Kasumi-1 (cell line): ENCODE measurements at places on chromosomes 12 and 14.
A peak's percentile ranks its signal among the peaks of the same experiment; 100 is the strongest.

- no peak for DNase-seq
Measured at GRCh38 chr14:71319666-71320065, 412.4 kb downstream of the PCNX1 start.

GRCh38 chr14:90991690-90992443, 68.6 kb downstream of the RPS6KA5 start:
- DNase-seq = no peak

DNA sequence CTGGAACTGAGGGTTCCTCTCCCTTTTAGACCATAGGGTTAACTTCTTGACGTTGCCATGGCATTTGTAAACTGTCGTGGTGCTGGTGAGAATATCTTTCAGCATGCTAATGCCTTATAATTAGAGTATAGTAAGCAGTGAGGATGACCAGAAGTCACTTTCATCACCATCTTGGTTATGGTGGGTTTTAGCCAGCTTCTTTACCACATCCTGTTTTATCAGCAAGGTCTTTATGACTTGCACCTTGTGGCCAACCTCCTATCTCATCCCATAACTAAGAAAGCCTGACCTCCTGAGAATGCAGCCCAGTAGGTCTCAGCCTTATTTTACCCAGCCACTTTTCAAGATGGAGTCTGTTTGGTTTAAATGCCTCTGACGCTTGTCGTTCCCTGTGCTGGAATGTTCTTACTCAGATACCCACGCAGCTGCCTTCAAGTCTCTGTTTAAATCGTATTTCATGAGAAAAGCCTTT, 44.2 kb downstream of the BBS10 start:
- DNase-seq = no peak

DNA sequence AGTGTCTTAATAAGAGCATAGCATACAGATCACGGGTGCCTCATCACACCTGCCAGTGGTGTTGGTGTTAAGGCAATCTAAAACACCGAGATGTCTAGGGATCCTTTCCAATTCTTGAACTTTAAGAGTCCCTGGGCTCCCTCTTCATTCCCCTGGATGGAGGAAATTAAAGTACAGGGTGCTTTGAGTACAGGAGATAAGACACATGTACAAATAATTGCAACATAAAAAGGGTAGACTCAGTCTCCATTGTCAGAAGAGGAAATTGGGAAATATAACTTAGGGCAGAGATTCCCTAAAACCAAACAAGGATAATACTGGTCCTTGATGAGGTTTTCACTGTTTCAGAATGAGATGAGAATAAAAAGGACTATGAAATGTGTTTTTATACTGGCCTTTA, 34.9 kb downstream of the SCFD1 start:
- DNase-seq = no peak

GRCh38 chr12:19855851-19856250, 416.6 kb downstream of the AEBP2 start:
- DNase-seq = peak; percentile 44
